ENCODE measurements at places on chromosomes 4 and X. TPM values are rescaled to one million over a fixed set of nuclear protein-coding genes. Genes with fewer than 3 reads are reported as not detected.

DNA sequence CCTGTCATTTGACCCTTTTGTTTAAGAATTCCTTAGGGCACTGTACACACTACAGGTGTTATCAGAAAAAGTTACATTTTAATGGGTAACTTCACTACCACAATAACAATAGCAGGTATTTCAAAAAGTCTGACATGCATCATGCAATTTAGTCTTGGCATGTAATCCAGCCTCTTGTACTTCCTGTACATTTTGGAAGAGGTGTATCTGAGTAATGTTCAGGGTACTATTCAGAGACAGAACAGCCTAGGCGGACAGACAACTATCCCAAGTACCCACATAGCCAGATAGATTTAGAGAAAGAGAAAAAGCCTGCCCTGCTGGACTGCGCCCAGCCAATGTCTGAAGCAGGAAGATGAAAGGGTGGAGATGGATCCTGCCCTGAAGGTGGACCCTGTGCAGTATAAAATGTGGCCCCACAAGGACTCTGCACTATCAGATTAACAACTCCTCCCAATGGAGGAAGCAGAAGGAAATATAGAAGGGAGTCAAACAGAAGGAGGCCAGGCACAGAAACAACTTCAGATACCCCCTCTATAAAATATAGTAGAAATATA is 8.5 kb downstream of the UGT2B7 start:
- H3K27me3 ChIP-seq, result no peaks in the 10 kb centered on the region
- no peak for DNase-seq
- H3K4me1 ChIP-seq, result no peaks in the 10 kb centered on the region
- H3K36me3 ChIP-seq, result no peaks in the 10 kb centered on the region

DNA sequence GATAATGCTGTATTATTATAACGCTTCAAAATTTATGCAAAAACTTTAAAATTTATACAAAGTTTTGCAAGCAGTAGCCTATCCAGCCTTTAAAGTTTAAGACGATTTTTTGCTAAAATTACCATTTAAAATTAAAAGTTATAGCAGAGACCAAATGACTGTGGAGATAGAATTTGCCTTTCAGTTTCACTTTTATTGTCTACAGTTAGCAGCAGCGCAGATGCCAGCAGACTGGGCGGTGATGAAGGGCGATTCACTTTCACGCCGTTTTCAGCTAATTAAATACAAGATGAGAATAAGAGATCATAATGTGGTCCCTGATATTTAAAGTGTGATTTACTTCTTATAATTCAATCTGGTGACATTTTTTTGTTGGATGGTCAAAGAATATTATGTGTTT is 1381.5 kb upstream of the ADGRL3 start:
- no peaks in the 10 kb centered on the region for H3K36me3 ChIP-seq
- no peaks in the 10 kb centered on the region for H3K4me1 ChIP-seq

GRCh38 chr4:108219998-108220397 is 51.3 kb upstream of the LEF1 start:
- no peaks in the 10 kb centered on the region for H3K27me3 ChIP-seq
- DNase-seq, result no peak
- H3K27ac ChIP-seq, result no peak overlapping the region
- no peak overlapping the region for H3K4me3 ChIP-seq
- no peaks in the 10 kb centered on the region for H3K4me1 ChIP-seq

DNA sequence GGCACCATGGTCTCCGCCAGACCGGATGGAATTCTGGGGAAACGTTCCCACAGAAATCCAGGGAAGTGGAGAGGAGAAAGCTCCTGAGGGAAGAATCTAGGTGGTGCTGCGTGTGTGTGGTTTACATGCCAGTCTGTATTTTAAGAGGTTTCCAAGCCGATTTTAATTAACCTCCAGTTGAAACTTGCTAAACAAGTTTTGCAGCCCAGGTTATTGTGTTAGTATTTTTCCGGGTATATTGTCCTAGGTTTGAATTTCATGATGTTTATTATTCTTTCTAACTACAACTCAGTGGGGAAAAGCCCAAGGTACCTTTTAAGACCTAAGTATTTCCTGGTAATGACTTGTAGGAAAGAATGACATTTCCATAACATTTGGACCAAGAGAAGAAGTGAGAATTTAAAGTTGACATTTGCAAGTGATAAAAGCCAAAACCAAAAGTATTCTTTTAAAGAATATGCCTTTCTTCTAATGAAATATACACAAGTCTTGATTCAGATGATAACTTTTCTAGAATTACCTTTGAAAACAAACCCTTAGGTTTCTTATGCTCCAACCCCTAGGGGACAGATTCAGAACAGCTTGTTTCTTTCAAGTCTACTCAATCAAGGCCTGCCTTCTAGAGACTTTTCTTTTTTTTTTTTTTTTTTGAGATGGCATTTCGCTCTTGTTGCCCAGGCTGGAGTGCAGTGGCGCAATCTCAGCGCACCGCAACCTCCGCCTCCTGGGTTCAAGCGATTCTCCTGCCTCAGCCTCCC is 14.6 kb downstream of the SAT1 start:
- H3K4me3 ChIP-seq, result no peak overlapping the region
- H3K36me3 ChIP-seq, result no peaks in the 10 kb centered on the region
- H3K27ac ChIP-seq, result no peak overlapping the region
- no peaks in the 10 kb centered on the region for H3K4me1 ChIP-seq
- H3K27me3 ChIP-seq, result no peaks in the 10 kb centered on the region

GRCh38 chrX:120790118-120790517 is 85.5 kb downstream of the CT47B1 start:
- H3K4me1 ChIP-seq, result no peaks in the 10 kb centered on the region
- no peaks in the 10 kb centered on the region for H3K27me3 ChIP-seq
- DNase-seq, result no peak
- H3K36me3 ChIP-seq, result no peaks in the 10 kb centered on the region

DNA sequence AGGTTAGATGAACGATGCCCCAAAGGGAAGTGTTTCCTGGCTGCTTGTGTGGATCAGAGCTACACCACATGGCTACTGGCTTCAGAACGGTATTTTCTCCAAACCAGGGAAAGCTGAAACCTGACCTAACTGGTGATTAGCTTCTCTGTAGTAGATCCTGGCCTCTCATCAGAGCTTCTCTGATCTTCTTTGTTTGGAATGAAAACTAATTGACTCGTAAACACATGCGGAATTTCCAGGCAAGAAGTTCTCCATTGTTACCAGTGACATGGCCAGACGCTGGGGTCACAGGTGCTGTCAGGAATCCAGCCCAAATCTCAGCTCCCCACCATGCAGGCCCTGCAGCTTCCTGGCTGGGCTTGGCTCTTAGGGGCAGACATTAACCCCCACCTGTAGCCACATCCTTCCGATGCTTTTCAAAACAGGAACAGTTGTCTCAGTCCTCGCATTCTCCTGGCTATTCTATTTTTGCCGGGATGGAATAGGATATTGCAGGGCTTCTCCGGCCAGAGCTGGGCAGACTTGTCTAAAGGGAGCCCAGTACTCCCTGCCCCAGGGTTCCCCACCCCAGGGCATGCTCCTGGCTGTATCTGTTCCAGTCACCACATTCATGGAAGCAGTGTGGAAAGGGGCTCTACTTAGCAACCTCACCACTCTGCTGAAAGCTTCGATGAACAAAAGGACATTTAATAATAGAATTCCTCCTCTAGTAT is 305.4 kb upstream of the F9 start:
- H3K27ac ChIP-seq, result no peak overlapping the region
- no peak overlapping the region for H3K4me3 ChIP-seq
- DNase-seq, result no peak
- H3K27me3 ChIP-seq, result no peaks in the 10 kb centered on the region
- H3K4me1 ChIP-seq, result no peaks in the 10 kb centered on the region

DNA sequence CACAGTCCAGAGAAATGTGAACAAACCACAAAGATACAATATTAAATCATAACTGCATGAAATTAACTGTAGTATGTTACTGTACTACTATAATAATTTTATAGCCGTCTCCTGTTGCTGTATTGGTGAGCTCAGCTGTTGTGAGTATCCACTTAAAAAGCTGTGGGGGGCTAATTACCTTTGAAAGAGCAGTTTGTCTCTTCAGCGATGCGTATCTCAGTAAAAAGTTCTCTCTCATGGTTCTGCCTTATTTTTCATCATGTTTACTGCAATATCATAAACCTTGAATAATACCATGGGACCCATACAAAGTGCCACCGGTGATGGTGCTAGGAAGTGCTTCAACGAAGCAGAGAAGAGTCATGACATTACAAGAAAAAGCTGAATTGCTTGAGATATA is 8.4 kb upstream of the MSMO1 start:
- peaks cover 10% of the 10 kb centered on the region for H3K36me3 ChIP-seq
- no peak for DNase-seq
- no peak overlapping the region for H3K4me3 ChIP-seq
- no peak overlapping the region for H3K27ac ChIP-seq

- no peak overlapping the region for H3K4me3 ChIP-seq
- no peaks in the 10 kb centered on the region for H3K27me3 ChIP-seq
- DNase-seq, result no peak
- no peaks in the 10 kb centered on the region for H3K4me1 ChIP-seq
- no peak overlapping the region for H3K27ac ChIP-seq
Observed at GRCh38 chrX:25001808-25002660, 13.7 kb downstream of the ARX start.

- no peaks in the 10 kb centered on the region for H3K27me3 ChIP-seq
- peak overlapping the region; percentile 97 for H3K4me3 ChIP-seq
- H3K27ac ChIP-seq, result peak overlapping the region; percentile 99
- H3K4me1 ChIP-seq, result peaks cover 18% of the 10 kb centered on the region
Observed at GRCh38 chr4:337932-338758, 531 bp downstream of the ZNF141 start.

GRCh38 chr4:8577046-8577445 is 3.1 kb upstream of the GPR78 start:
- no peak overlapping the region for H3K4me3 ChIP-seq
- H3K36me3 ChIP-seq, result no peaks in the 10 kb centered on the region
- H3K4me1 ChIP-seq, result no peaks in the 10 kb centered on the region

DNA sequence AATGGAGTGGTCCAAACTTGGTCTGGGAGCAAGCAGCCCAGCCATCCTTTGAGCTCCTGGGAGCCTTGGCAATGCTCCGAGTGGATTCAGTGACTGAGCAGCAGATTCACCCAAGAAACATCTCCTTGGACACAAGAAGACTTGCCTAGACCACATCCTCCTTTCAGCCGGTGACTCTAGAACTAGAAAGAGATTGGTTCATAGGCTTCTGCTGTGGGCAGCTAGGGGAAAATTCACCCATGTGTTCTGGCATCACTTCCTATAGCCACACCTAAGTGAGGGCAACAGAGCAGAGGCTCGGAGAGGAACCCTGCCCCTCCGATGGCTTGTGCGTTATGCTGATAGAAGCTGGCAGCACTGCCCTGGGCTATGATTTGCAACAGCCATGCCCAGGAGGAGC is 16.0 kb downstream of the ZNF275 start:
- no peaks in the 10 kb centered on the region for H3K4me1 ChIP-seq
- H3K36me3 ChIP-seq, result peaks cover 20% of the 10 kb centered on the region
- no peak overlapping the region for H3K4me3 ChIP-seq
- H3K27ac ChIP-seq, result no peak overlapping the region
- DNase-seq, result no peak

DNA sequence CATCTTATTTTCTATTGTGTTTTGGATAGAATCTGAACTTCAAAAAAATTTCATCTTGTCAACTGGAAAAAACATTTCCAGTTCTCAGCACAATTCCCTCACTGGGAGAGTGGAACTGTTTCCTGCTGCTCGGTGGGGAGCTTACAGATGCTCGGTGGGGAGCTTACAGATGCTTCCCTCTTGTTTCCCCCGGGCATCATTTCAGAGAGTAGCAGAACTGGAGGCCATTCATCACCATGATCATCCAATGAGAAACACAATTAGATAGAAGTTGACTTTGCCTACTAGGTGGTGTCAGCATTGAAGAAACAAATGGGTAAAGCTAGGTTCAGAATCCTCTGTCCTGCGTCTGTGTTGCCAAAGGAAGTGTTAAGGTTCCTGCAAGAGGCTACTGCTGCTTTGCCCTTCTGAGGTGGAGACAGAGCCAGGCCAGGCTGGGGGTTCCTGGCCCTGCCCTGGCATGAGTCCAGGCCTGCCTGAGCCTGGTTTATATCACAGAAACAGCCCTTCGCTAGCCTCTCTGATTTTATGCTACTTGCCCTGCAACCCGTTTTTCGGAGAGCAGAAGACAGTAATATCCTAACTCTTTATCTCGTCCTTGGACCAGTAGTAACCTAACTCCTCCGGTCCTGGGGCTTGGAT is 70.6 kb downstream of the TAPT1 start:
- no peaks in the 10 kb centered on the region for H3K4me1 ChIP-seq
- H3K27me3 ChIP-seq, result no peaks in the 10 kb centered on the region
- no peak overlapping the region for H3K27ac ChIP-seq
- DNase-seq, result no peak
- H3K36me3 ChIP-seq, result no peaks in the 10 kb centered on the region

- H3K4me3 ChIP-seq, result peak overlapping the region; percentile 65
- H3K27me3 ChIP-seq, result no peaks in the 10 kb centered on the region
- H3K36me3 ChIP-seq, result no peaks in the 10 kb centered on the region
- no peak for DNase-seq
Observed at GRCh38 chr4:108649863-108650211, 562 bp upstream of the OSTC start.

- DNase-seq, result no peak
- H3K27me3 ChIP-seq, result peaks cover 24% of the 10 kb centered on the region
- H3K4me1 ChIP-seq, result peaks cover 13% of the 10 kb centered on the region
- no peak overlapping the region for H3K27ac ChIP-seq
- H3K4me3 ChIP-seq, result no peak overlapping the region
Observed at GRCh38 chr4:180058691-180059215, 2184.4 kb upstream of the TENM3 start.

- no peaks in the 10 kb centered on the region for H3K36me3 ChIP-seq
- no peaks in the 10 kb centered on the region for H3K4me1 ChIP-seq
- no peak for DNase-seq
- no peak overlapping the region for H3K27ac ChIP-seq
- H3K4me3 ChIP-seq, result no peak overlapping the region
- H3K27me3 ChIP-seq, result no peaks in the 10 kb centered on the region
Observed at GRCh38 chrX:140744085-140744484, 34.5 kb downstream of the LINC00632 start.

DNA sequence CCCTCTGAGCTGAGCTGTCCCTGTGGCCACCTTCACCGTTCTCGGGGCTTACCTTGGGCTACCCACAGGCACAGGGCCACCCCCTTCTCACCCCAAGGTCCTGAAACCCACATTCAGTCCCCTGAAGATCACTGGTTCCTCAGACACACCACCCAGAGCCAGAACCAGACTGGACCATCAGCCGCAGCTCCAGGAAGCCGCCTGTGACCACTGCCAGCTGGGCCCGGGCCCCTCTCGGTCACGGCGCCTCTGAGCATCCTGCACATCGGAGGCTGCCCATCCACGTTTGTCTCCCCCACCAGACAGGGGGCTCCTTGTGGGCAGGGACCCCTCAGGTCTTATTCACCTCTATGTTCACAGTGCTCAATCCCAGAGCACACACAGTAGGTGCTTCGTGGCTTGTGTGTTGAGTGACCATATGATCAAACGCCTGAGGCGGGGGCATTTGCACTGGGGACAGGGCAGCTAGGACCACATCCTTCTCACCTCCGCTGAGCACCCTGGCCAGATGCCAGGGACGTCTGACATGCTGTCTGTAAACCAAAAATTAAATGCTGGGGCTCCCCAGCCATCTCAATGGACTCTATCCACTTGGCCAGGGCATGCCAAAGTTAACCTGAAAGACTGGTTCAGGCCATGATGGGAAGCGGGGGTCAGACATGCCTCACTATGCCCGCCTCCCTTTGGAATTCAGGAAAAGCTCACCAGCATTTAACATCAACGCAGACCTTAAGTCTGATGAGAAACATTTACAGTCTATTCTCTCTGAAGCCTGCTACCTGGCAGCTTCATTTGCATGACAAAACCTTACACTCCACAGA is 109.4 kb upstream of the AFAP1 start:
- H3K27me3 ChIP-seq, result peaks cover 2% of the 10 kb centered on the region
- no peak for DNase-seq
- no peaks in the 10 kb centered on the region for H3K36me3 ChIP-seq
- H3K4me3 ChIP-seq, result no peak overlapping the region
- H3K4me1 ChIP-seq, result no peaks in the 10 kb centered on the region

NPY1R gene
- total RNA-seq, result not detected

TMEM47 gene
- total RNA-seq, result not detected

CAPN6 gene
- not detected for total RNA-seq

SLITRK2 gene
- total RNA-seq, result not detected

ATP2B3 gene
- total RNA-seq, result not detected

EFNB1 gene
- total RNA-seq, result 3.3 TPM

ZNF185 gene
- total RNA-seq, result 6.5 TPM

Data from natural killer cell (primary cell).